ENCODE measurements at places on chromosomes 2 and 18.

- DNase-seq, result no peak
These were observed 601.7 kb downstream of the ARHGAP15 start for GRCh38 chr2:143730953-143731260.

DNA sequence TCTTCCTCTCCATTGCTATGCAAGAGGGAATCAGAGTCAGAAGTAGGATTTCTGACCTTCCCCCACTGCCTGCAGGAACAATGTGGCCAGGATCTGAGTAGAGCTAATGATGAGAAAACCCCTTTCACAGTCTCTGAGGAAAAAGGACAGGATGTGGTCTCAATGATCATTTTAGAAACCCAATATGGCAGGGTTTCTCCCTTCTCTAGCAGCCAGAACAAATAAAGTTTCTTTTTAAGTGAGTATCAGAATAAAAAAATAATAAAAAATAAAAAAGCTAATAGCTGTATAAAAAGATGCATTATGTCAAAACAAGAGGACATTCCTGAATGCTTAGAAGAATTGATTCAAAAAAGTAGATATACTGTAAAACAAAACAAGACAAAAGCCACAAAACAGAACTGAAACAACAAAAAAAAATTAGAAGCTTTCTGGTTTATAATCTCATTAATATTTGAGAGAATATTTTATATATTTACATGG is 1124.9 kb upstream of the ZEB2 start:
- no peak for DNase-seq

DNA sequence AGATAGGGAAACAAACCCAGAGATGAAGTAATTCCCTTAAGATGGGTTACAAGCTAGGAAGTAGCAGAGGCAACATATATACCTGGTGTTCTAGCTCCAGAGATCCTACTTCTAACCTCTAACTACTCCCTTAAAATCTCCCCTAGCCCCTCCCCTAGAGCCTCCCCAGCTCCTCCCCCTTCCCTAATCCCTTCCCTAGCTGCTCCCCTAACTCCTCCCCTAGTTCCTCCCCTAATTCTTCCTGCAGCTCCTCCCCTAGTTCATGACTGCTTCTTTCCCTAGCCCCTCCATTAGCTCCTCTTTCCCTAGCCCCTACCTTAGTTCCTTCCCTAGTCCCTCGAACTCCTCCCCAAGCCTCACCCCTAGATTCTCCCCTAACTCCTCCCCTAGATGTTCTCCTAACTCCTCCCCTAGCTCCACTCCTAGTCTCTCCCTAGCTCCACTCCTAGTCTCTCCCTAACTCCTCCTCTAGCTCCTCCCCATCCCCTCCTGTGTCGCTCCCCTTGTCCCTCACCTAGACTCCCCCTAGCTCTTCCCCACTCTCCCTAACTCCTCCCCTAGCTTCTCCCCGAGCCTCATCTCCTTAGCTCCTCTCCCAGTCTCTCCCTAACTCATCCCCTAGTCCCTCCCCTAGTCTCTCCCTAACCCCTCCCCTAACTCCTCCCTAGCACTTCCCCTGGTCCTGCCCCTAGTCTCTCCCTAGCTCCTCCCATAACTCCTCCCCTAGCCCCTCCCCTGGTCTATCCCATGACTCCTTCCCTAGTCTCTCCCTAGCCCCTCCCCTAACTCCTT is 108.9 kb downstream of the CD226 start:
- DNase-seq, result no peak

GRCh38 chr2:191946471-191947182 is 99.7 kb upstream of the CAVIN2 start:
- DNase-seq, result no peak

GRCh38 chr2:78304678-78305077 is 720.8 kb upstream of the REG3G start:
- no peak for DNase-seq

Data from stimulated activated CD8-positive, alpha-beta memory T cell treated with anti-CD3 and anti-CD28 coated beads, Interleukin-4, amount 100 ng/mL, for 24 hours (primary cell).